CD4-positive, alpha-beta T cell treated with Interleukin-2 at 100 ng/mL for 4 hours (primary cell): ENCODE measurements at places on chromosomes 11 and 22.

GRCh38 chr11:117663414-117663813 lies 133.6 kb downstream of the DSCAML1 start:
- DNase-seq = no peak

DNA sequence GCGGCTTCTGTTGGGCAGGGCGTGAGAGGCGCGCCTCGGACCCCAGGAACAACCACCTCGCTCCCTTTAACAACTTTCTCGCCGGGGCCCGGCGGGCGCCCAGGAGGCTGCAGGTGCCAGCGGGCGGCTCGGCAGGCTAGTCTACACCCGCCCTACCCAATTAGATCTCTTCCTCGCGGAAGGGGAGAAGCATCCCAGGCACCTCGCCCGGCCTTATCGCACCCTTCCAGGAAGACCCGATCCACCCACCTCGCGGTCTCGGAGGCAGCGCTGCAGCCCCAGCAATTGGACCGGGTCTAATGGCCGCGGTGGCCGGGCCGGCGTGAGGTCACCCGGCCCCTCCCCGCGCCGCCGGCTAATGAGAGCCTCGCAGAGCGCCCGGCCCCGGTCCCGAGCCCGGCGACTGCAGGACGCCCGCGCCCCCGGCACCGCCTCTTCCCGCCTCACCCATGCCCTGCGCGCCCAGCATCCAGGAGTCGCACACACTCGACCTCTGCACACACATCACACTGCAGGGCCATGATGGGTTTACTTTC lies at the start of gene PLAAT3:
TSS of gene PLAAT3 (minus strand) at position 298 of the 536 bp plus-strand sequence. CDS start 419 bp downstream, outside the sequence.
- peak; percentile 34 for DNase-seq

- no peak for DNase-seq
Observed at GRCh38 chr22:46746620-46747019, 8.6 kb upstream of the CERK start.

GRCh38 chr11:12159351-12160099 lies 49.1 kb downstream of the MICAL2 start:
- no peak for DNase-seq

DNA sequence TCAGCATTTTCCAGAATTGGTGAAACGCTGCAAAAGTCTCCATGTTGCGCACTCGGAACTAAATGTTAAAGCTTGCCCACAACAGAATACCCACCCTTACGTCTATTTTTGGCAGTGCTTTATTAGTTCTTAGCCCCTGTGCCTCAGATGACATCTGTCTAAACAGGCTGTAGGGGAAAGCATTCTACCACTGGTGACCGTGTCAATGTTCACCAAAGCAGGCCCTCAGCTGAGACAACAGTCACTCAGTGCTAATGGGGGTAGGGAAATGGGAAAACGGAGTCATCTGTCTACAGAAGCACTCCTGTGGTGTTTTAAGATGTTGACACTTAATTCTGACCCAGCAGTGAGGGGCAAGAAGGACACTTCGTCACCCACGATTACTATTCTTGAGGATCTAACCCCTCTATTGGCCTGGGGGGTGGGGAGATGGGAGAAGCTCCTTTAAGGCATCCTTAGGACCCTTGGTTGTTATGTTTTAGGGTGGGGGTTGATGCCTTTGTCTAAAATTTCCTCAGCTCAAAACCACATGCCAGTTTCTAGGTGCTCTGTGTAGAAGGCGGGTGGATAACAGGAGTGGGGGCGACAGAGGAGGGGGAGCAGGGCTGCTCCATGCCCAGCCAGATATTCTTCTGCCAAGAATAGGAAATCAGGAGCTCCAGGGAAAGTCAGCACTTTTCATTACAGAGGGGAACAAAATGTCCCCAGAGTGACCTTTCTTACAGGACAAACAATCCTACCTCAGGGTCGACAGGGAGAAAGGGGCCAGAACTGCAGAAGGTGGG lies 15.6 kb upstream of the MFRP start:
- no peak for DNase-seq

- DNase-seq = no peak
Observed at GRCh38 chr11:118656563-118657165, 22.8 kb downstream of the TREH start.

DNA sequence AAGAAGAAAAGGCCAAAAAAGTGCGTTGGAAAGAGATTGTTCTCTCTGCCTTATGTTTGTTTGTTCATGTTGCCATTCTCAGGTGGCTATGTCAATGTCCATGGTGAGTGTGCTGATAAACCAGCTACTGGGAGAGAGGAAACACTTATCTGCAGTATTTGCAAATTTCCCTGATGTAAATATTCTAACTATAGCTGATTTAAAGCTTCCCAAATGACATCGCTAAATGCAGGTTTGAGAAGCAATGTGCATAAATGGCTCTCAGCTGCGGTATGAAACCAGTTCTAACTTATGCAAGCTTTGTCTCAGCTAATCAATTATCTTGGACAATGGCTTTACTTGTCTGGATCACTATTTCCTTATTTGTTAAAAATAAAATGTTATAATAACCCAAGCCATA lies 312.5 kb upstream of the ANO3 start:
- DNase-seq = no peak

GRCh38 chr11:118545533-118545932 lies 14.5 kb downstream of the TMEM25 start:
- DNase-seq = no peak

GRCh38 chr11:111445586-111445985 lies 66.5 kb upstream of the POU2AF1 start:
- no peak for DNase-seq

- DNase-seq = no peak
Observed at GRCh38 chr11:124629961-124630360, 7.3 kb downstream of the TBRG1 start.

- DNase-seq = no peak
Observed at GRCh38 chr11:4606231-4607015, 1.6 kb downstream of the TRIM68 start.

GRCh38 chr11:27390318-27391295 lies 27.6 kb upstream of the CCDC34 start:
- no peak for DNase-seq

GRCh38 chr11:72298931-72299330 lies 55.0 kb upstream of the PHOX2A start:
- DNase-seq = no peak

DNA sequence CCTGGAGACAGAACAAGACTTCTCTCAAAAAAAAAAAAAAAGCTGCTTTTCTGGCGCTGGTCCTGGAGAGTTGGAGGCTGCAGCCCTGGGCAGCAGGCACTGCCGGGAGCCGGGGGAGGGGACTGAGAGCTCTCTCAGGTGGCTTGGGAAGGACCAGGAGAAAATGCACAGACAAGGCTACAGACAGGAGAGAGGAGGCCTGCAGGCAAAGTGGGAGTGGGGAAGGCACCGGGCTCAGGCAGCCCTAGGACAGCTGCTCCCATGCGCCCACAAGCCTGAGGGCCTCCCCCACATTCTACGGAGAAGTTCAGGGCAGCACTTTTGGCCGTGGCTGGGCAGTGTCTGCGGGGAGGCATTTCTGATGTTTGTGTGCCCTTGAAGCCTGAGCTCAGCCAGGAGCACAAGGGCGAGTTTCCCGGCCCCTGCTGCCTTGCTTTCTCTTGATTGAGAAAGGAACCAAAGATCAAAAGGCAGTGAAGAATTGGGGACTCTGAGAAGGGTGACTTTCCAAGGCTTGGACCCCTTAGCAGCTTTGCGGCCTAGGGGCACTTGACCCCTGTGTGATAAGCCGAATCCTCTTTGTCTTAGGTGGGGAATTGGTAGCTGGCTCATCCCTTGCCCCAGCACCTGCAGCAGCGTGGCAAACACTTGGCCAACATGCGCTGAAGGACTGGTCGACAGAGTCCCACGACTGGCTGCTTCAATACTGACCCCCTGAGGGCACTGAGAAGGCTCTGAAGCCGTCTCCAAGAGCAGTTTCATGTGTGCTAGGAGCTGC lies 35.3 kb downstream of the PPM1F start:
- DNase-seq = no peak

GRCh38 chr11:3626250-3626960 lies 15.4 kb downstream of the ART5 start:
- no peak for DNase-seq

GRCh38 chr11:34501949-34502348 lies 11.6 kb downstream of the ELF5 start:
- DNase-seq = no peak

- DNase-seq = no peak
Observed at GRCh38 chr22:19707347-19708290, 6.7 kb upstream of the SEPTIN5 start.

- DNase-seq = peak; percentile 43
Observed at GRCh38 chr22:17057959-17058814, 26.6 kb upstream of the IL17RA start.

DNA sequence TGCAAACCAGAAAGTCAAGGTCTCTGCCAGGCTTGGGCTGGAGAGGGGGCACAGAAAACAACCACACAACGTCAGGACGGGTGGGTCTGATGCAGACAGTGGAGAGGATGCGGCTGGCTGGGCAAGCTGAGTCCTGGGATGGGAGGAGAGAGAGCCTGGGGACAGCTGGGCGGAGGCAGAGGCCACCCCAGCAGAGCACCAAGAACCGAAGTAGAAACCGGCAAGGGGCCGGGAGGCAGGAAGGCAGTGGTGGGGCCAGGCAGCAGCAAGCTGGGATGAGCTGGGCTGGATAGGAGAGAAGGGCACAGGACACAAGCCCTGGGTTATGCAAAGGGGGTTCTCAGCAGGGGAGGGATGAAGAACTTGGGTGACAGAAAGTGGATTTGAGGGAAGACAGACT lies 188.2 kb downstream of the SHANK2 start:
- no peak for DNase-seq

GRCh38 chr11:37264783-37265182 lies 666.7 kb upstream of the RAG2 start:
- no peak for DNase-seq

GRCh38 chr11:19891022-19891421 lies 178.4 kb downstream of the NAV2 start:
- DNase-seq = no peak

GRCh38 chr22:36395055-36395849 lies 7.5 kb upstream of the MYH9 start:
- DNase-seq = no peak

DNA sequence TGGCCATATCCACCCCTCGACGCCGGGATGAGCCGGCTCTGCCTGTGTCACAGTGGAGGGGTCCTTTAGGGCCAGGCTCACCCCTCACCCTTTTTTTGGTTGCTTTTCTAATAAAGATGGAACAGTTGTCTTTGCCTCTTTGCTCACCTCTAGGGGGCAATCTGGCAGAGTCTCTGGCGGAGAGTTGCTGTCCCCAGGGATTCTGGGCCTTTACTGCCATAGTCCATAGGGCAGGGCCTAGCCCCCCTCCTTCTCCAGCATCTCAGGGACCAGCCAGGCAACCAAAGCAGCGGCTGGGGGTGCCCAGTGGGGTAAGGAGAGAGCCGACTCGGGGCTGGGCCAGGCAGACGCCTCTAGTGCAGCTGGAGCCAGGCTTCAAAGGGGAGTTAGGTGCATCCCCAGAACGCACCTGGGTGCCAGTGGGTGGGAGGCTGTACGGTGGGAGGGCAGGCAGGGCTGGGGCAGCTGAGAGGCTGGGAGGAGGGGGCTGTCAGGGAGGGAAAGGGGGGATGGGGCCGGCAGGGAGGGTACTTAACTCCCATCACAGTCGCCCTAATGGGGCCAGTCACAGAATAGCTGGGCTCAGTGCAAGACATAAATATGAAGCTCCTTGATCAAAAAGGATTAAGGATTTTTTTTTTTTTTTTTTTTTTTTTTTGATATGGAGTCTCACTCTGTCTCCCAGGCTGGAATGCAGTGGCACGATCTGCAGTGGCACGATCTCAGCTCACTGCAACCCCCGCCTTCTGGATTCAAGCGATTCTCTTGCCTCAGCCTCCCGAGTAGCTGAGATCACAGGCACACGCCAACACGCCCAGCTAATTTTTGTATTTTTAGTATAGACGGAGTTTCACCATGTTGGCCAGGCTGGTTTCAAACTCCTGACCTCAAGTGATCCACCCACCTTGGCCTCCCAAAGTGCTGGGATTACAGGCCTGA lies 2.5 kb upstream of the SUSD2 start:
- no peak for DNase-seq

DNA sequence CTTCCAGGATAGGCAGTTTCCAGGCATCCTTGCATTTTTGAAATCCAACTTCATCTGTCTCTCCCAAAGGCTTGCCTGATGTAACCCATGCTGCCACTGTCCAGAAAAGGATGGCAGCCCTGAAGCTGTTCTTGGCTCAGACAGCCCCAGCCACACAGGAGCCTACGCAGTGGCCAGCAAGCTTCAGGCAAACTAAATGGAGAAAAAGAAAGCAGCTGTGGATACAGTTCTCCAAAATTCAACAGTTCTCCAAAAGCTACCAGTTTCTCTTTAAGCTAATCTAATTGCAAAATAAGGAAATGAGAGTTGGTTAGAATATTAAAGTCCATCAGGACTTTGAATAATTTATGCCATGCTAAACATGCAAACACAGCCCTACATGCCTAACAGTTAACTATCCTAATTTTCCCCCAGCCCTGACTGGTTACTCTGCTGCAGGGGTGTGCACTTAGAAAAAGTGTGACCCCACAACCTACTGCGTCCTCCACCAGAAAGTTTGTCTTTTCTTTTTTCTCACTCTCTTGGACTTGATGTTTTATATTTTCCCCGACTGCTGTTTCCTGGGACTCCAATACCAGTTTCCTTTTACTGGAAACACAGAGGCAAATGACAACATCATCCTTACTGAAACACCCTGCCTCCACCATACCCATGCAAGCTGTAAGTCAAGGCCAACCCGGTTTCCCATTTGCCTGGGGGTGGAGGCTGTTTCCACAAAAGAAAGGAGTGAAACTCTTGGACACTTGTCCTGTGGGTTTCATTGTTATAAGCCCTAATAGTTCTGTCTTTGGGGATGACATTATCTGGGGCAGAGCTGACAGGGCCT lies 69.1 kb upstream of the OR5AN1 start:
- no peak for DNase-seq

- DNase-seq = no peak
Observed at GRCh38 chr11:11389238-11389637, 36.2 kb upstream of the CSNK2A3 start.

DNA sequence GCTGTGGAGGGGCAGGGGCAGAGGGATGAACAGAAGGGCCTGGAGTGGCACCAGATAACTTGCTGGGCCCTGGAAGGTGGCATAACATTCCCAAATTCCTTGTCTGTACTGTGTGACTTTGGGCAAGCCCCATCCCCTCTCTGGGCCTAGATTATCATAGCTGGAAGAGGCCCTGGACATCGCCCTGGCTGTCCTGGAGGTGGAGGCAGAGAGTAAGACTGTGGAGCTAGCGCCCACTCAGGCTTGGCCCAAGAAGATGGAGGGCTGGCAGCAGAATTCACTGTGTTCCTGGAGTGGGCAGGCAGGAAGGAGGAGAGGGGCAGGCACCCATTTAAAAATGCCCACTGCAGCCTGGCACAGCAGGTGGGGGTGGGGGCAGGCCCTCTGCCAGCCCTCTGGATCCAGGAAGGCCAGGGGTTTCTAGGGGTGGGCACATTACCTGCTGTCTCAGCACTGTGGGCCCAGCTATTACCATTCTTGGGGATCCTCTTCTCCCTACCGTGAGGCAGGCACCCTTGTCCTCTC lies 22.6 kb downstream of the ARHGEF17 start:
- no peak for DNase-seq

DNA sequence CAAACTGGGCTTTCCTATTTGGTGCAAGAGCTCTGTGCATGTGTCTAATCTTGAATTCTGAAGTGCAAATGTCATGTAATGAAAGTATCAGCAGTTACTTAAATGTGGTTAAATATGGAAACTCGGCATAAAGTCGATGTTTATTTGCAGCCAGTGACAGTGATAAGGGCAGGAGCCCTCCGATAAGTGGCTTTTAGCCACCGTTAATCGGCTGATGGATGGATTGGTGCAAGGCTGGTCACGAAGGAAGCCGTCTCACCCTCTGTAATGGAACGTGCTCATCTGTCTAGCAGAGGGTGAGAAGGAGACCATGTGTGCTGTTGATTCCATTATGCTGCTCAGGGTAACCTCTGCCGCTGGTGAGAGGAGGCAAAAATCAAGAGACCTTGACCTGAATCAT lies 121.8 kb upstream of the PAX6 start:
- DNase-seq = no peak
